ENCODE measurements at places on chromosomes 5 and 9.

DNA sequence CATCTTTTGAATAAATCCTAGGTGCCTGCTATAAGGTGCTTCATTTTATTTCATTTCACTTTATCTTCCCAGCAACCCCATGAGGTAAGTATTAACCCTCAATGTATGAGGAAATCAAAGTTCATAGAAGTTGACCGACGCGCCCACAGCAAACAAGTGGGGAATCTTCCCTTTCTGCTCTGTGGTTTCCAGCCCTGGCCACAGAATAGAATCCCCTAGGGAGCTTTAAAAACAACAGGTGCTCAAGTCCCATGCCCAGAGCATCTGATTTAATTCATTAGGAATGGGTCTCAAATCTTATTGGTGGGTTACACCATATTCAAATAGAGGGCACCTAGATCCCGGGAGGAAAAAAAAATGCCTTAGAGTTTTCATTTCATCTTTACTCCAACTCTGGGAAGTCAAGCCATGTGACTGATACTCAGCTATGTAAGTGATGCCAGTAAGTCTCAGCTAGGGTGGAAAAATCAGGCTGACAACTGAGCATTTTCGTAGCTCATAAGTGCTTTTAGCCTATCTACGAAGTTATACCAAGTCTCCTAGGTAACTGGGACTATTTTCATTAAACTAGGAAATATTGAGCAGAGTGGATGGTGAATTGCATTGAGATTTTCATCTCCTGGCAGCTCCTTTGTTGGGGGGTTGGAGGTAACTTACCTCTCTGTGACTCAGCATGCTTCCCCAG lies 353.4 kb upstream of the SLC30A5 start:
- DNase-seq, result no peak

DNA sequence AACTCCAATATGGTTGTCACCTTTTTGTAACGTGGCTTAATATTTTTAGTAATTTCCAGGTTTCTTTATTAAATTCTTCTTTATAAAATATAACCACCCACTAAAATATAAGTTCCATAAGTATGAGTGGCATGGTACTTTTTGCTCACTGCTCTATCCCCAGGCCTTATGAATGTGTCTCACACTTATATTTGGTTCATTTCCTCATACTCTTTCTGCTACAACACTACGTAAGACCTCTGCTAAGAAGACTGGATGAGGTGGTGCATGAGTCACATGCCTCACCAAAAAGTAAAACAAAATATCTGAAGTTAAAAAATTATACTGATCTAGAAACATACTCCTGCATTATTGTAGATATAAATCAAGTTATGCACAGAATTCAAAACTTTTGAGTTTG lies 400.9 kb downstream of the HCN1 start:
- DNase-seq, result no peak

- no peak for DNase-seq
These were observed 57.9 kb upstream of the MIER3 start for GRCh38 chr5:57009811-57010210.

GRCh38 chr5:137312011-137312410 lies 187.1 kb downstream of the SPOCK1 start:
- DNase-seq, result no peak

GRCh38 chr9:124453586-124454191 lies 3.4 kb downstream of the ADGRD2 start:
- DNase-seq, result no peak

GRCh38 chr5:116320486-116320885 lies 235.7 kb downstream of the COMMD10 start:
- DNase-seq, result no peak

GRCh38 chr9:109063760-109064159 lies 50.5 kb upstream of the CTNNAL1 start:
- no peak for DNase-seq

DNA sequence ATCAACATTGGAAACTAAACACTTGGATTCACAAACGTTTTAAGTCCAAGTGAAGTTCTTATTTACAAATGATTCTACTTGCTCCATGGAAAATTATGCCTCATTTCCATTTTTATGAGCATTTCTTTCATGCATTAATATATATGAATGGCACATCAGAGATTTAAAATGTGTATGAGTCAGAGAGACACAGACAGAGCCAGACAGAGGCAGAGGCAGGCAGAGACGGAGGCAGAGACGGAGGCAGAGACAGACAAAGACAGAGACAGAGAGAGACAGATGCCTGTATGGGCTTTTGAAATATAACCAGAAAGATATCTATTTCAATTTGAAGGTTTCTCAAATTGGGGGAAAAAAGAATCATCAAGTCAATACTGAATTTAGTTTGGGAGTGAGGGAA lies 649.0 kb downstream of the PTPRD start:
- DNase-seq, result no peak

DNA sequence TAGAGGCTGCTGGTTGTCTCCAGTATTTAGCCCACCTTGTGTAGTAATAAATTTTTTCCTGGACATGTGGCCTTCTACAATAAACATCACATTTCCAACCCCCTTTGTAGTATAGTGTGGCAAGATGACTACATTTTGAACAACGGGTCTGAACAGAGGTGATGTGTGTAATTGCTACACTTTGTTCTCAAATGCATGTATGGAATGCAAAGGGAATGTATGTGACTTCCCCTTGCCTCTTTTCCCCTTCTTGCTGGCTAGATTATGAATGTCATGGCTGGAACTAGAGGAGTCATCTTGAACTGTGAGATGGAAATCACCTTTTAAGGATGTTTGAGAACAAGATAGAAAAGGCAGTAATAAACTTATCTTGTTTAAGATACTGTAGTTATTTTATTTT lies 54.5 kb downstream of the PRR16 start:
- no peak for DNase-seq

DNA sequence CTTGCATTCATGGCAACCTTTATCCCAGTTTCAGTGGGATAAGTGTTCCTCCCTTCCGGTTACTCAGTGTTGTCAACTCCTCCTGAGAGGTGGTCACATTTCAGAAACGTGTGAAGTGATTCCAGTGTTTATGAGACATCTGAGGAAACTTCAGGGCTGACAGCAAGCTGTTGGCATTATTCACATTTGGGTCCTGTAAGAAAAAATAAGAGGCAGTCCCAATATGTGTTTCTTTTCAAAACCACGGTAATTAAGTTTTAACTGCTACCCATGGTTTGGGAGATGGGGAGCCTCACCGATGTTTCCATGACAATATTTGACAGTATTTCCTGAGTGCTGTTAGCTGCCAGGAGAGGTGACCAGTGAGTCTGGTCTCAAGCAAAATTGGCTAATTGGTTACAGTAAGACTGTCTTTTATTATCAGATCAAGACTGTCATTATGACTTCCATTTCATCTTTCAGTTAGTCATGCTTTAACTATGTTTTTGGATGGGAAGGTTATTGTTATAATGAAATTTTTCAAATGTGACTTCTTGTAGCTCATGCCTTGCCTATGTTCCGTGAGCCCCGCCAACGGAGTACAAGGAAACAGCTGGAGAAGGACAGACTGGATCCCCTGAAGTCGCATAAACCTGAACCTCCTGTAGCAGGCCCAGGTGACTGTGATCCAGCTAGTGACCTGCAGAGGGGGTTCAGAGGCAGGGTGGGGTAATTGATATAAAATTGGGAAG lies 115.3 kb downstream of the GDNF start:
- DNase-seq, result no peak

DNA sequence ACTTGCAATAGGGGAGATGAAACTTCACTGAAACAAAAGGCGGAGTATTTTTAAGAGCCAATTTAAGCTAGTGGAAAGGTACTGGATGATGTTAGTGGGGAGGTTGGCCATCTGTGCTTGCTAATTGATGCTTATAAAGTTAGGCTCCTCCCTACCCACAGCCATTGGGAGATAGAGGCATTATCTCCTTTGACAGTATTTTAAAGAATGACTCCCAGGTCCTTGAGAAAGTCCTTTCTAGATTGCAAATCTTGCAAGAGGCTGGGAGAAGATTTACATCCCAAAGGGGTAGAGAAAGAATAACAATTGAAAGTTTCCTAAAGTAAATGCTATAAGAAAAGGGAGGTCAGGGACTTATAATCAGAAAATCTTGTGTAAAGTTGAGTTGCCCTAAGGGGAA lies 282.6 kb downstream of the BRINP1 start:
- DNase-seq, result no peak

- no peak for DNase-seq
These were observed 30.2 kb downstream of the FOXI1 start for GRCh38 chr5:170135796-170136490.

DNA sequence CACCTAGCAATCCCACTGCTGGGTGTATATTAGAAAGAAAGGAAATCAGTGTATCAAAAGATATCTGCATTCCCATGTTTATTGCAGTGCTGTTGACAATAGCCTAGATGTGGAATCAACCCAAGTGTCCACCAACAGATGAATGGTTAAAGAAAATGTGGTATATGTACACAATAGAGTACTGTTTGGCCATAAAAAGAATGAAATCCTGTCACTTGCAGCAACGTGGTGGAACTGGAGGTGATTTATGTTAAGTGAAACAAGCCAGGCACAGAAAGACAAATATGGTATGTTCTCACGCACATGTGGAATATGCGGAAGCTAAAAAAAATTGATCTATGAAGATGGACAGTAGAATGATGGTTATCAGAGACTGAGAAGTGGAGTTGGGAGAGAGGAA lies 221.6 kb upstream of the DAP start:
- DNase-seq, result no peak

DNA sequence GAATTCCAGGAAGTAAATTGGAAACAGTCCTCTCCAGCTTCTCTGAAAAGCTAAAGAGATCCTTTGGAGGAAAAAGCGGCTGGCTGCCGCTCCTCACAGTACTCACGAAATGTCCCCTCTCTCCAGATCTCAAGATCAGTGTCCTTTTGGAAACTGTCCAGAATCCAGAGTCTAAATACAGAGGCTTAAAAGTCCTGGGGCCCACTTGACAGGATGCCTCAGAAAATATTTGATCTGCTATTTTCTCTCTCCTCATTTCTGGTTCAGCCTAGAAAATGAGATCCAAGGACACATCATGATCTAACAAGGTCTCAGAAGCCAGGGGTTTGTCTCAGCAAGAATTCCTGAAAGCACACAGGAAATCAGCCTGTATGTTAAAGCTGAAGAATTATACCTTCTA lies 7.2 kb downstream of the C1QTNF2 start:
- no peak for DNase-seq

DNA sequence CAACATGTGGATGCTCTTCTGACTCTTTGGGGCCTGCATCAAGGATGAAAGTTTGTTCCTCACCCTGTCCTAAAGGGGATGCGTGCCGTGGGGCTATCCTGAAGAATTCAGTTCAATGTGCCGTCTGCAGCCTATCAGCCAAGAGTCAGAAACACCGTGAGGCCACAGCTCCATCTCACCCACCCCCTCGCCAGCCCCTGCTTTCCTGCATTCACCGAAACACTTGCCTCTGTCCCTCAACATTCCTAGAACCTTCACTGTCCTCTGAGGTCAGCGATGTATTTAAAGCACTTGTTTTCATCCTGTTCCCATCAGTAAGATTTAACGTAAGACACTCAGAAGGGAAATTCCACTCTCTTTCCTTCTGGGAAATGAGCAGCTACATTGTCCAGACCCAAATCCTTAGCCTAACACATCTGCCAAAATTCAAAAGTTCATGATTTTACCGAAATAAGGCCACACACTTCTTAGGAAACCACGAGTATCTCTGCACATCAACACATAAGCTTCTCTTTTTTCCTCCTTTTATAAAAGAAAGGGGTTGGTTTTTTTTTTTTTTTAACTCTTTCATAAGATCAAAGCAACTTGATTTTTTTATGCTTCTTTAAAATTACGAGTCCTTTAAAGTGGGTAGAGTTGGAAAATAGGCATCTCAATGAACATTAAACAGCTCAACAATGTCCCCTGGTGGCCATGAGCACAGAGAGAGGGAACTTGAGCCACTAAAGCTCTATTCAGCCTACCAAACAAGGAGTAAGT lies 100.7 kb downstream of the SUSD1 start:
- DNase-seq, result peak; percentile 72

DNA sequence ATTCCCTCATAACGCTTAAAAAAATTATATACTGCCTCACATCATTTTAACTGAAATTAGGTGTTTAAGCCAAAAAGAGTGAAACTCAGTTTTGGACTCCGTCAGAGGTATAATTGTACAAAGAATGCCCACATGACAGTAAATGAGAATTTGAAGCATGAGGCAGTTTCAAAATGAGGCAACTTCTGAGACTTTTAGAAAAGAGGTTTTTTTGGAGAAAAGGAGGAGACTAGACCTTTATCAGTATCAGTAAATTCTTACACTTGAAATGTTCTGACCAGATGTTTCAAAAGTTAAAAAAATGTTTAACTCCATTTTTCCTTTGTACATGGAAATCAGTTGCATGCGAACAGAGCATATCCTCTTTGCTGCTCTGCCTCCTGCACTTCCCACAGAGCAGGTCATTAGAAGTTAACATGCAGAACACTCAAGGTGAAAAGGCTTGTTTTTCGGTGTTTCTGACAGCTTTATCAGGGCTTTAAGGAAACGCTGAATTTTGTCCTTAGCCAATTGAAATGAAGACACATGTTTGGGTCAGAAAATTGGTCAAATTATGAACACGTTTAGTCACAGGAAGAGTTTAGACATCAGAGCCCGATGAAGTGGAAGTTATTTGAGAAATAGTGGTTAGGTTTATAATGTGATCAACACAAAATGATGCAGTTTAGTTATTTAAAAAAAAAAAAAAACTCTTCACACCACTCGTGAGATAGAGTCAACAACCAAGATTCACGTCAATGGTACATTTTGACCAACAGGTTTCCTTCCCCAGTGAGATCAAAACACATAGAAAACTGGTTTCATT lies 59.5 kb downstream of the PIK3R1 start:
- no peak for DNase-seq

DNA sequence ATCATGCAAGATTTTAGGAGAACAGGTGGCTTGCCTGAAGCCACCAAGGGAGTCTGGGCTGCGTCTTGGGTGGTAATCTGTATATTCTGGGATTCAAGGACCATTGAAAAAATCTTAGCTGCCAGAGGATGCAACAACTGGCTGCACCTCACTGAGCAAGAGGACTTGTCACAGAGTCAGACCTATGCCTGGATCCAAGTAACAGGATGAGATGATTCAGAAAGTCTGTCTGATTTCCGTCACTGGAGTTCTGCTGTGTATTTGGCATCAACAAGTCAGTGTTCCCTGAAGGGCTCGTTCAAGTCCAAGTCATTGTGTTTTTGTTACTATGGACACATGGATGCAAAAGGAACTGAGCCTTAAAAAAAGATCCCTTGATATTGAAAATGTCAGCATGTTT lies 37.8 kb upstream of the CARTPT start:
- DNase-seq, result no peak

DNA sequence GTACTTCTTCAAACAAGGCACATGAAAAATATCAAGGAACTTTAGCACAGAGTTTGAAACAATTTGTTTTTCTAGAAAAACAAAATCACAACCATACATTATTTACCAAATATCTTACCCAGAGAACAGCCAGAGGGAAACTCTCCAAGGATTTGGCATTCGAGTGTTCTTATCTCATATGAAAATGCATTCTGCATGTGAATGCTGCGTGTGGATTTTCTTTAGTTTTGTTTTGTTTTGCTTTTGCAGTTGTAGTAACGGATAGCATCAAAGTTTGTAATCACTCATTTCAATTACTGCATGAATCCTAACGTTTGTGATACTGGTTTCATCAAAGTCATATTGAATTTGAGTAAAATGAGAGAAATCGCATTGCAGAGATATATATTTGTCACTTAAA lies 28.0 kb downstream of the ADAMTSL1 start:
- no peak for DNase-seq

GRCh38 chr9:8706531-8706930 lies 907.0 kb upstream of the DMAC1 start:
- no peak for DNase-seq

GRCh38 chr9:6409811-6410210 lies 3.2 kb upstream of the UHRF2 start:
- DNase-seq, result no peak

Measured in activated T-cell treated with anti-CD3 and anti-CD28 coated beads for 4 hours (primary cell).